ENCODE measurements at places on chromosomes 12 and 14. TPM values are rescaled to one million over a fixed set of nuclear protein-coding genes. Genes with fewer than 3 reads are reported as not detected.

DNA sequence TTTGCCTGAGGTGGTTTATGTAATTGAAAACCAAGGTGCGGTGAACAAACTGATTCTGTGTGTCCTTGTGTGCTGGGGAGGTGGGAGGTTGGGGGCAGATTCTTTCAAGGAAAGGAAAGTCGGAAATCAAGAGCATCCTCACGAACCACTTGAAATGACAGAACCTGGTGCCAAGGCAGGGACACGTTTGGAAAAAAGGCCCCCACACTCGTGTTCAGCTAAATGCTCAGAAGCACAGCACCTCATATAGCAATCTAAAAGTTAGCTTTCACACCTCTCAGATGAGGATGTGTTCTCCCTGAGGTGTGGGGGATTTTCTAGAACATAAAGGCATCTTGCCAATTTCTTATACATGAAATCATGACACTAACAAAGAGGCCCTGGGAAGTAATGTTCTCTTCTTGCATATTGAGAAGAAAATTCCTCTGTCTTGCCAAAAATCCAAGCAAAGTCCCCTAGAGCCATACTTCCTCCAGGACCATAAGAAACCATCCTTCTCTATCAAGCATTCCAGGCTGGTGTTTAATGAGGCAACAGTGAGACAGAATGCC lies 119.6 kb downstream of the PLXNC1 start:
- H3K36me3 ChIP-seq: peaks cover 28% of the 10 kb centered on the region
- H3K27me3 ChIP-seq: no peaks in the 10 kb centered on the region
- DNase-seq: no peak
- H3K4me3 ChIP-seq: no peak overlapping the region
- H3K4me1 ChIP-seq: peaks cover 77% of the 10 kb centered on the region
- H3K27ac ChIP-seq: peak overlapping the region; percentile 49

DNA sequence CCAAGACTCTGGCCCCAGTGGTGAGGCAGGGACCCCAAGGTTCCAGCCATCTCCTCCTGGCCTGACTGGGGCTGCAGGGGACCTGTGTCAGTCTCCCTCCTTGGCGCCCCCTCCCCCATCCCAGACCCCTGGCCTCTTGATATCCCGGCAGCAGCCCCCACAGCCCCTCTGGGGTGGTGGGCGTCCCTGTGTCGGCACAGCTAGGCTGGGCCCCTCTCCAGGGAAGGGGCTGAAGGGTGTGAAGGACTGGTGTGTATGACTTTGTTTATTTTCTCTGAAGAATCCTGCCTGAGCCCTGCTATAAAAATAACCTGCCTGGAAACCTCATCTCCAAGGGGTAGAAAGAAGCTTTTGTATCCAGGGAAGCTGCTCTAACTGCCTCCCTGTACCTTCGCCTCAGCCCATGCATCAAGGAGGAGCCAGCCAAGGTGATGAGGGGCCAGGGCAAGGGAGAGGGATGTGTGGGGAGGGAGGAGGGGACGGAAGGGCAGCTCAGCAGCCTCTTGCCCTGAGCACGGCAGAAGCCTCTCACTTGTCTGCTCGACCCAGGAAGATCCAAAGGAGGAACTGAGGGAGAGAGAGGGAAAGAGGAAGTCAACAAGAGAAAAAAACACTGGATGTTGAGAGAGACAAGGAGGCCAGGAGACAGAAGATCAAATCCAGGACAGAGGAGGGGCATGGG lies 25.4 kb upstream of the COL2A1 start:
- H3K27me3 ChIP-seq: no peaks in the 10 kb centered on the region
- H3K4me1 ChIP-seq: no peaks in the 10 kb centered on the region
- H3K4me3 ChIP-seq: no peak overlapping the region
- H3K27ac ChIP-seq: no peak overlapping the region
- DNase-seq: no peak
- no peaks in the 10 kb centered on the region for H3K36me3 ChIP-seq

DNA sequence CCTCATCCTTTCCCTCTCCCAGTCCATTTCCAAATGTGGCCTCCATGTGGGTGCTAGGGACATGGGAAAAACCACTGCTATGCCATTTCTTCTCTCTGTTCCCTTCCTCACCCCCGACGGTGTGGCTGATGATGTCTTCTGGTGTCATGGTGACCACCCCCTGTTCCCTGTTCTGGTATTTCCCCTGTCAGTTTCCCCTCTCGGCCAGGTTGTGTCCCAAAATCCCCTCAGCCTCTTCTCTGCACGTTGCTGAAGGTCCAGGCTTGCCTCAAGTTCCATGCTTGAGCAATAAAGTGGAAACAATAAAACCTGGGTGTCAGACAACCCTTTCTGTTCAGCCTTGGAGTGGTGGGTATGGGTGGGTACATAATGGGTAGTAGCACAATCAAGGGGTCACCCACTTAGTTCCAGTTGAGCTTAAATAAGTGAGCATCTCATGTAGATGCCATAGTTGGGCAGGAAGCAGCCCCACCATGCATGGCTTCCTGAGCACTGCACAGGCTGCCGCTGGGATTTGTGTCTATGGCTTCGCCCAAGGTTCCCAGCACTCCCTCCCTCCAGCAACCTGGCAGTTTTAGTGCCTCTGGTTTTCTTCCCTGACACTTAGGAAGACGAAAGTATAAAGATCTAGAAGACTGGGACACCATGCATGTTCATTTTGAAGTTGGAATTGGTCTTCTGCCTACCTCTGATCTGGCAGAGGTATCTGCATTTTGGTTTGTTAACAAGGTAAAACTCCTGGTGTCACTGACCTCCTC lies 8.7 kb upstream of the ITFG2 start:
- H3K4me1 ChIP-seq: peaks cover 6% of the 10 kb centered on the region
- DNase-seq: no peak
- H3K4me3 ChIP-seq: no peak overlapping the region

- H3K4me1 ChIP-seq: no peaks in the 10 kb centered on the region
- no peak for DNase-seq
- no peaks in the 10 kb centered on the region for H3K27me3 ChIP-seq
- H3K4me3 ChIP-seq: no peak overlapping the region
- no peak overlapping the region for H3K27ac ChIP-seq
- no peaks in the 10 kb centered on the region for H3K36me3 ChIP-seq
These were observed 325.6 kb upstream of the TMEM132C start for GRCh38 chr12:127941332-127941731.

- H3K4me1 ChIP-seq: no peaks in the 10 kb centered on the region
- H3K27ac ChIP-seq: no peak overlapping the region
- no peak for DNase-seq
- no peak overlapping the region for H3K4me3 ChIP-seq
These were observed 16.0 kb downstream of the MEG3 start for GRCh38 chr14:100841761-100842403.

- H3K27me3 ChIP-seq: peaks cover 6% of the 10 kb centered on the region
- no peak overlapping the region for H3K4me3 ChIP-seq
- H3K27ac ChIP-seq: no peak overlapping the region
- H3K36me3 ChIP-seq: no peaks in the 10 kb centered on the region
- DNase-seq: no peak
These were observed 97.0 kb downstream of the ZFC3H1 start for GRCh38 chr12:71566655-71567054.

DNA sequence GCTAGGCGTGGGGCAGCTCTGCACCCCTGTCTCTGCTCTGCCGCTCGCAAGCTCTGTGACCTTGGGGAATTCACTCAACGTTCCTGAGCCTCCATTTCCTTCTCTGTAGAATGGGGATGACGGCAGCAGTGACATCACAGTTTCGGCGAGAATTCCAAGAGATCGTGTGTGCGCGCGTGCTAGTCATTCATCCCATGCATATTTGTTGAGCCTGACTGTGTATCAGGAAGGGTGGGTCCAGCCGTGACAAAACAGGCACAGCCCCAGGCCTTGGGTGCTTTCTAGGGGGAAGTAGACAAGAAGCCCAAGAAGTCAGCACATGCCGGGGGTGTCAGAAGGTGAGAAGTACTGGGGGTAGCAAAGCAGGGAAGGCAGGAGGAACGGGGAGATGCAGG lies 145.6 kb upstream of the NCOR2 start:
- peaks cover 22% of the 10 kb centered on the region for H3K4me1 ChIP-seq
- DNase-seq: peak; percentile 24
- H3K27me3 ChIP-seq: peaks cover 2% of the 10 kb centered on the region
- H3K36me3 ChIP-seq: no peaks in the 10 kb centered on the region
- peak overlapping the region; percentile 58 for H3K4me3 ChIP-seq

GRCh38 chr12:442235-442884 lies 17.4 kb upstream of the B4GALNT3 start:
- no peaks in the 10 kb centered on the region for H3K27me3 ChIP-seq
- DNase-seq: peak; percentile 55
- H3K4me3 ChIP-seq: no peak overlapping the region
- peaks cover 13% of the 10 kb centered on the region for H3K36me3 ChIP-seq

The MAP1LC3B2 gene
- 1.8 TPM for total RNA-seq

The GARIN6 gene
- total RNA-seq: not detected

DNA sequence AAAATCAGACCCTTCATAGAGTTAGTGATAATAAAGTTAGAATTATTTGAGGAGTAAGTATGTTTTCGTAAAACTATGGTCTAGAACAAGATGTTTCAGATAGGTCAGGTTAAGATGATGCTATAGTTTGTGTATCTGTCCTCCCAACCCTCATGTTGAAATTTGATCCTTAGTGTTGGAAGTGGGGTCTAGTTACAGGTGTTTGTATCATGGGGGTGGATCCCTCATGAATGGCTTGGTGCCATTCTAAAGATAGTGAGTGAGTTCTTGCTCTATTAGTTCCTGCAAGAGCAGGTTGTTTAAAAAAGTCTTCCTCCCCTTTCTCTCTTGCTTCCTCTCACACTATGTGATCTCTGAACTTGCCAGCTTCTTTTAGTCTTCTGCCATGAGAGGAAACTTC lies 707.3 kb upstream of the FOXG1 start:
- H3K36me3 ChIP-seq: no peaks in the 10 kb centered on the region
- no peak overlapping the region for H3K4me3 ChIP-seq
- DNase-seq: no peak
- no peaks in the 10 kb centered on the region for H3K4me1 ChIP-seq
- H3K27ac ChIP-seq: no peak overlapping the region
- no peaks in the 10 kb centered on the region for H3K27me3 ChIP-seq

GRCh38 chr12:98156697-98157096 lies 358.7 kb upstream of the TMPO start:
- no peaks in the 10 kb centered on the region for H3K4me1 ChIP-seq
- no peak overlapping the region for H3K4me3 ChIP-seq
- peaks cover 9% of the 10 kb centered on the region for H3K27me3 ChIP-seq
- H3K27ac ChIP-seq: no peak overlapping the region
- no peak for DNase-seq
- no peaks in the 10 kb centered on the region for H3K36me3 ChIP-seq

GRCh38 chr12:3961591-3961990 lies 88.4 kb upstream of the PARP11 start:
- H3K27me3 ChIP-seq: no peaks in the 10 kb centered on the region
- DNase-seq: no peak
- no peaks in the 10 kb centered on the region for H3K36me3 ChIP-seq
- peak overlapping the region; percentile 52 for H3K27ac ChIP-seq
- no peak overlapping the region for H3K4me3 ChIP-seq

GRCh38 chr14:79997509-79998208 lies 213.6 kb downstream of the DIO2 start:
- no peaks in the 10 kb centered on the region for H3K27me3 ChIP-seq
- no peaks in the 10 kb centered on the region for H3K36me3 ChIP-seq
- DNase-seq: no peak
- no peaks in the 10 kb centered on the region for H3K4me1 ChIP-seq
- no peak overlapping the region for H3K27ac ChIP-seq

The CARMIL3 gene
- 0.91 TPM for total RNA-seq

The TDG gene
- 37.2 TPM for total RNA-seq

GRCh38 chr14:100557658-100558057 lies 29.6 kb downstream of the BEGAIN start:
- no peaks in the 10 kb centered on the region for H3K36me3 ChIP-seq
- H3K27me3 ChIP-seq: no peaks in the 10 kb centered on the region
- DNase-seq: no peak

DNA sequence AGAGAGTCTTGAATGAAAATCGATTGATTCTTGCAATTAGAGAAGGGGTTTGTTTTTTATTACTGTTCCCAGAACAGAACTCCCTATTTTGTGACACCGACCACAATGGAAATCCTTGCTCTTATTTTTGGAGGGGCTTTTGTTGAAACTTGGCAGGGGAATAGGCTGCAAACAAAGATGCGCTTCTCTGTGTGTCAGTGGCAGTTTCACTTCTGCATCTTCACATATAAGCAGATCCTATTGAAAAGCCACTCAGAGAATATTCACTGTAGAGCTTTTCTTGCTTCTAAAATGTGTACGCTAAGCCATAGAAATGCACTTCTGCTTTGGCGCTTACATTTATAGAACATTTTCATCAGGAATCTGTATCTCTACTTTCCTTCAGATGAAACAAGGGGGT lies 1822.4 kb upstream of the SEL1L start:
- H3K4me1 ChIP-seq: no peaks in the 10 kb centered on the region
- no peak overlapping the region for H3K27ac ChIP-seq
- DNase-seq: no peak
- no peaks in the 10 kb centered on the region for H3K27me3 ChIP-seq

- H3K27me3 ChIP-seq: peaks cover 23% of the 10 kb centered on the region
- H3K4me1 ChIP-seq: no peaks in the 10 kb centered on the region
- H3K36me3 ChIP-seq: no peaks in the 10 kb centered on the region
- H3K4me3 ChIP-seq: no peak overlapping the region
These were observed 44.5 kb upstream of the ESRRB start for GRCh38 chr14:76331328-76332011.

DNA sequence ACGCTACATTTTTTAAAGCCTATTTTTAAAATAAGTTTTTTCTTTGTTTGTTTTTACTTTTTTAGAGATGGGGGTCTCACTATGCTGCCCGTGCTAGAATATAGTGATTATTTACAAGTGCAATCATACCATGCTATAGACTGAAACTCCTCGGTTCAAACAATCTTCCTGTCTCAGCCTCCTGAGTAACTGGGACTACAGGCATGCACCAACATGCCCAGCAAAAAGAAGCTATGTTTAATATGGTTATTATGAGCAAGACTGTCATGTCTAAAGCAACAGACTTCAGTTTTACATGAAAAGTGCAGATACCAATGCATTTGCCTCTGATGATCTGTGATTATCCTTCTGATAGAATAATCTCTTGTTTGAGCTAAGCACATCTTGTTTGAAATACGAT lies 45.6 kb upstream of the SGPP1 start:
- H3K27ac ChIP-seq: no peak overlapping the region
- peaks cover 2% of the 10 kb centered on the region for H3K4me1 ChIP-seq
- H3K27me3 ChIP-seq: no peaks in the 10 kb centered on the region
- H3K36me3 ChIP-seq: no peaks in the 10 kb centered on the region

- DNase-seq: no peak
- H3K27ac ChIP-seq: no peak overlapping the region
- H3K27me3 ChIP-seq: no peaks in the 10 kb centered on the region
- H3K4me1 ChIP-seq: no peaks in the 10 kb centered on the region
These were observed 71.9 kb downstream of the DYRK2 start for GRCh38 chr12:67720351-67720856.

Measured in activated CD4-positive, alpha-beta T cell treated with anti-CD3 and anti-CD28 coated beads for 36 hours (primary cell).